ENCODE measurements at places on chromosomes 4 and X.

- DNase-seq = no peak
- no peaks in the 10 kb centered on the region for H3K27me3 ChIP-seq
- H3K27ac ChIP-seq = no peak overlapping the region
- H3K4me1 ChIP-seq = no peaks in the 10 kb centered on the region
- no peaks in the 10 kb centered on the region for H3K36me3 ChIP-seq
- H3K4me3 ChIP-seq = no peak overlapping the region
These were observed 125.7 kb downstream of the SH3KBP1 start for GRCh38 chrX:19761554-19762295.

DNA sequence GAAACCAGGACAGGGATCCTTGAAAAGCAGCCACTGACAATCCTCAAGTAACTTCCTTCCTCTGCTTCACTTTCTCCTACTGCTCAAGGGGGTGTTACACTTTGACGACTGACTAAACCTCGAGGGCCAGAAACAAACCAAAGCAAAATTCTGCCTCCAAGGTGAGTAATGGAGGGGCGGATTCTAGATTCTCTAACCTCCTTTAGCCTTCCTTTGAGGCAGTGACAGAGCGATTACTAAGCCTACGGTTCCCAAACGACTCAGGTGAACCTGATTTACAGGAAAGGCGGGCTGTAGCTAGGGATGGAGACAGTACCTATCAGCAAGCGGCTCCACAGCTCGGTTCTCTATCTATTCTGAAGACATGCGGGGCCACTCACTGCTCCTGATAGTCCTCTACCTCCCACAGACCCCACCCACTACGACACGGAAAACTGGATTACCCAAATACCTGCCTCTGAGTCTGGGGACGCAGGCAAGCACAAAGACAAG lies 487 bp downstream of the TBCK start:
- H3K27ac ChIP-seq = peak overlapping the region; percentile 89
- H3K27me3 ChIP-seq = no peaks in the 10 kb centered on the region
- peaks cover 25% of the 10 kb centered on the region for H3K4me1 ChIP-seq
- DNase-seq = no peak
- H3K36me3 ChIP-seq = no peaks in the 10 kb centered on the region

DNA sequence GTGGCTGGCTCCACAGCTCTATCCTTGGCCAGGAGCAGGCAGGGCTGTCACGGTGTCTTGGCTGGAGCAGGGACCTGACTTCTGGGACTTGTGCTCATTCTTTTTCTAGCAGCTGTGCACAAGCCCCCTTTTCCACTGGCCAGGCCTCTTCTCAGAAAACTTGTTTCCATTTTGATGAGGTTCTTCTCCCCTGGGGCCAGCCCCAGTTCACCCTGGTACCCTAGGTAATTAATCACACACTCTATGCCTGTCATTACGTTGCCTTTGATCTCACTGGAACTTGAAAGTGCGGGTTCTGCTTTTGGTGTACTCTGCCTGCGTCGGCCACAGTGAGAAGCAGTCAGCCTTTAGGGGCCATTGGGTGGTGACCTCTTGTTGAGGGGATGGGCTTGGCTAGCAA lies 26.6 kb downstream of the DRD5 start:
- H3K36me3 ChIP-seq = no peaks in the 10 kb centered on the region
- H3K27ac ChIP-seq = no peak overlapping the region
- no peak for DNase-seq
- no peak overlapping the region for H3K4me3 ChIP-seq

DNA sequence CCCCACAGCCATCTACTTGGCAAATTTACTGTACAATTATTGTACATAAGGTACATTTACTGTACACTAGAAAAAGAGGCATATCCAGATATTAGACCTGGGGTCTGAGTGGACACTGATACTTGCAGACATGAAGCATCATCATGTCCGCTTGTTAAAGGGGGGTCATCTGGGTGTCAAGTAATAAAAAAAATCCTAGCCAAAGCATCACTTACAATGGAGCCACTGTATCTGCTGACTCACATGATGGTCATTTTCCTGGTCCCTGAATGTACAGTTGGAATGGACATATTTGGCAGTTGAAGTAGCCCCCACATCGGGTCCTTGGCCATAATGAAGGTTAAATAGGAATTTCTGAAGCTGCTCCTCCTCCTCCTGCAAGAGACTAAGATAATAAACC lies 228.8 kb downstream of the THOC2 start:
- no peaks in the 10 kb centered on the region for H3K27me3 ChIP-seq
- H3K36me3 ChIP-seq = no peaks in the 10 kb centered on the region
- DNase-seq = no peak
- H3K4me1 ChIP-seq = no peaks in the 10 kb centered on the region
- no peak overlapping the region for H3K4me3 ChIP-seq
- no peak overlapping the region for H3K27ac ChIP-seq

DNA sequence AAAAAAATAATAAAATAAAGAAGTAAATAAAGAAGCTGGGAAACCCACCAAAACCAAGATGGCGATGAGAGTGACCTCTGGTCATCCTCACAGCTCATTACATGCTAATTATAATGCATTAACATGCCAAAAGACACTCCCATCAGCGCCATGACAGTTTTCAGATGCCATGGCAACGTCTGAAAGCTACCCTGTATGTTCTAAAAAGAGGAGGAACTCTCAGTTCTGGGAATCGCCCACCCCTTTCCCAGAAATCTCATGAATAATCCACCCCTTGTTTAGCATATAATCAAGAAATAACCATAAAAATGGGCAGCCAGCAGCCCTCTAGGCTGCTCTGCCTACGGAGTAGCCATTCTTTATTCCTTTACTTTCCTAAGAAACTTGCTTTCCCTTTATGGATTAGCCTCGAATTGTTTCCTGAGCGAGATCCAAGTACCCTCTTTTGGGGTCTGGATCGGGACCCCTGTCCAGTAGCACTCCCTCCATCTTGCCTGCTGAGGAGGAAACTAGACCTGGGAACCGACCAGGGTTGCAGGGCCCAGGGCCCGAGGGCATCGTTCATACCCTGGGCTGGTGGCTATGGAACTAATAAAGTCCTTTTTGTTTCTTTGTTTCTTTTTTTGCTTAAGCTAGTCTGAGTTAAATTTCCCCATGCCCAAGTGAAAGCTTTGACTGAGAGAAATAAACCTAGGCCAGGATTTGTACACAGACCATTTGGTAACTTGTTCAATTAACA lies 30.9 kb downstream of the HTT-AS start:
- no peak for DNase-seq
- H3K27me3 ChIP-seq = no peaks in the 10 kb centered on the region
- no peaks in the 10 kb centered on the region for H3K36me3 ChIP-seq
- no peak overlapping the region for H3K27ac ChIP-seq

DNA sequence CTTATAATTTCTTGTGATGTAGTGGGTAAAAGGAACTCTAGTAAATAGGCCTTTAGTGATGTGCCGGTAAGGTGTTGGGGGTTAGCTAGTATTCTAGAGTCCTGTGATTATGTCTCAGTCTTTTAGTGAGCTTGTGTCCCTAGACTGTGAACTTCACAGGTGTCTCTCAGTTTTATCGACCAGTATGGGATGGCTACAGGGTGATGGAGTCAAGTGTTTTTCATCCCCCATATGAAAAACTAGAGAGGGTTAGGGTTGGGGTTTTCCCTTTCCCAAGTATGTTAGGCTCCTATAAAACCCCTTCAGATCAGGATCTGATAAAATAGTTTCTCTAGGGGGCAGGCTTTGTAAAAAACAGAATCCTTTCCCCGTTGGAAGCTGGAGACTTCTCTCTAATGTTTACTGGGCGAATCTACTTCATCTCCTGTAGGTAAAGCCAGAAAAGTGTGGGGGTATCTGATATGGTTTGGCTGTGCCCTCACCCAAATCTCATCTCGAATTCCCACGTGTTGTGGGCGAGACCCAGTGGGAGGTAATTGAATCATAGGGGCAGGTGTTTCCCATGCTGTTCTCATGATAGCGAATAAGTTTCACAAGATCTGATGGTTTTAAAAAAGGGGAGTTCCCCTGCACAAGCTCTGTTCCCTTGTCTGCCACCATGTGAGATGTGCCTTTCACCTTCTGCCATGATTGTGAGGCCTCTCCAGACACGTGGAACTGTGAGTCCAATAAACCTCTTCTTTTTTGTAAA lies 120.8 kb downstream of the DTHD1 start:
- H3K4me1 ChIP-seq = no peaks in the 10 kb centered on the region
- H3K27me3 ChIP-seq = no peaks in the 10 kb centered on the region
- no peak for DNase-seq
- no peak overlapping the region for H3K4me3 ChIP-seq

GRCh38 chr4:7323872-7324650 lies 110.7 kb downstream of the PSAPL1 start:
- H3K27ac ChIP-seq = no peak overlapping the region
- no peak overlapping the region for H3K4me3 ChIP-seq
- no peaks in the 10 kb centered on the region for H3K27me3 ChIP-seq
- H3K36me3 ChIP-seq = no peaks in the 10 kb centered on the region

- H3K27me3 ChIP-seq = no peaks in the 10 kb centered on the region
- no peaks in the 10 kb centered on the region for H3K36me3 ChIP-seq
- no peak for DNase-seq
- no peak overlapping the region for H3K4me3 ChIP-seq
- no peaks in the 10 kb centered on the region for H3K4me1 ChIP-seq
These were observed 236.8 kb downstream of the ARHGAP10 start for GRCh38 chr4:147968641-147969040.

GRCh38 chr4:179927473-179927872 lies 2315.7 kb upstream of the TENM3 start:
- H3K4me3 ChIP-seq = no peak overlapping the region
- no peak for DNase-seq
- no peaks in the 10 kb centered on the region for H3K36me3 ChIP-seq
- H3K4me1 ChIP-seq = no peaks in the 10 kb centered on the region
- H3K27me3 ChIP-seq = no peaks in the 10 kb centered on the region
- H3K27ac ChIP-seq = no peak overlapping the region

- H3K27ac ChIP-seq = peak overlapping the region; percentile 99
- H3K4me3 ChIP-seq = peak overlapping the region; percentile 89
- no peaks in the 10 kb centered on the region for H3K27me3 ChIP-seq
- no peak for DNase-seq
- H3K36me3 ChIP-seq = no peaks in the 10 kb centered on the region
These were observed 1.3 kb downstream of the TMEM165 start for GRCh38 chr4:55397126-55397436.

GRCh38 chrX:119672426-119672825 lies 20.5 kb downstream of the SEPTIN6 start:
- no peaks in the 10 kb centered on the region for H3K36me3 ChIP-seq
- H3K4me1 ChIP-seq = no peaks in the 10 kb centered on the region
- no peaks in the 10 kb centered on the region for H3K27me3 ChIP-seq
- no peak overlapping the region for H3K27ac ChIP-seq

DNA sequence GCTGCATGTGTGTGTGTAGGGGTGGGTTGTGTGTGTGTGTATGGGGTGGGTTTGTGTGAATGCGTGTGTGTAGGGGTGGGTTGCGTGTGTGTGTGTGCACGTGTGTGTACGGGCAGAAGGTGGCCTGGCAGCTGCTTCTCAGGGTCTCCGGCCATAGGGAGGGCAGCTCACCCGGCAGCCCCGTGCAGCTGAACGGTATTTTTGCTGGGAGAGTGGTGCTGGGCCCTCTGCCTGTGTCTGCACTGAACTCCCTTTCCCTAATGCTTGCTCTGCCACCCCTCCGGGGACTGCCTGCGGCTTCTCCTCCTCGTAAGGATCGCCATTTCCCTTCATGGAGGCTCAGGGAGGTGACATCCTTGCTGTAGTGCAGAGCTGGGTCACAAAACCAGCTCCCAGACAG lies 30.2 kb downstream of the WFS1 start:
- H3K36me3 ChIP-seq = peaks cover 63% of the 10 kb centered on the region
- H3K4me3 ChIP-seq = no peak overlapping the region
- H3K27ac ChIP-seq = no peak overlapping the region
- no peak for DNase-seq

DNA sequence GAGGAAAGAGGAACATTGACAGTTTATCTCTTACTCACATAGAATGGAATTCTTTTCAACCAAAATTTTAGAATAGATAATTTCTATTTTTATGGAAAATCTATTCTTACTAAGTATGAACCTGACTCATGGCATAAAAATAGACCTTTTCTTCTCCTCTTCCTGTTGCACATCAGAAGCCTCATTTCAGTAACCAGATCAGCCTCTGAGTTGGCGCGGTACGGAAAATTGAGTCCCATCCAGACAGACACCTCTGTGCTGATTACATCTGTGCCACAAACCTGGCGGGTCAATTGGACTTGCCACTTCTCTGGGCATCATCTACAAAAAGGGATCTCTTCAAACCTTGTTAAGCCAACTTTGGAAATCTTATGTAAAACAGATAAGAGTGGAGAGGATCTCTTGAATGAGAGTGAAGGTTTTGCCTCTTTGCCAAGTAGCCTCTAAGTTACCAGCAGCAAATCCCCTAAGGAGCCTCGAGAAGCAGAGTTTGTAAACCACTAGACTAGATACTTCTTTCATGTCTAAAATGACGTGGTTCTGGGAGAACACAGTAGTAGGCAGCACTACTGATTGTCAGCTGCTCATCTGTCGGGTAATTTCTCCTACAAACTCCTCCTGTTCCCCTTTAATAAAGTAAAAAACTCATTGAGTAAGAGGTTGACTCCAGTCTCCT lies 37.4 kb downstream of the TENM3 start:
- no peak overlapping the region for H3K27ac ChIP-seq
- no peak overlapping the region for H3K4me3 ChIP-seq
- no peaks in the 10 kb centered on the region for H3K36me3 ChIP-seq
- no peaks in the 10 kb centered on the region for H3K27me3 ChIP-seq
- no peak for DNase-seq

- H3K27ac ChIP-seq = no peak overlapping the region
- H3K27me3 ChIP-seq = no peaks in the 10 kb centered on the region
- no peaks in the 10 kb centered on the region for H3K36me3 ChIP-seq
These were observed 161.3 kb upstream of the USP38 start for GRCh38 chr4:143023239-143023918.

DNA sequence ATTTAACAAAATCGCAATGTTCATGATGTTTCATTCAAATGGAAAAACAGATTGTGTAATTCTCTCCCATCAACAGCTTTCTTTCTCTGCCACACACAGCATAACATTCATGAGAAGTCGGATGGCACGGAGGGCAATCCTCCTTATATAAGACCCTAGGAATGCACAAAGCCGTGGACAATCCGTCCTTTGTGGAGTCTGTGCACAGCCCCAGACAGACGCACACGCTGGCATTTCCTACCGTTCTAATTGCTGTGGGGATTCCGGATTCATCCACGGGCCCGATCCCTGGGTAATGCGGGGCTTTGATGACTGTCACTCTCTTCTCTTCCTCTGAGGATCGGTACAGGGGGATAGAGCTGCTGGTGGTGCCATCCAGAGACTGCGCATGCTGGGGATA lies 121.9 kb upstream of the PDLIM3 start:
- H3K27me3 ChIP-seq = no peaks in the 10 kb centered on the region
- peaks cover 30% of the 10 kb centered on the region for H3K4me1 ChIP-seq
- DNase-seq = no peak
- peak overlapping the region; percentile 81 for H3K27ac ChIP-seq
- H3K36me3 ChIP-seq = peaks cover 33% of the 10 kb centered on the region

- no peak overlapping the region for H3K27ac ChIP-seq
- no peaks in the 10 kb centered on the region for H3K27me3 ChIP-seq
- H3K4me1 ChIP-seq = no peaks in the 10 kb centered on the region
- DNase-seq = no peak
These were observed 46.1 kb downstream of the SLIT2 start for GRCh38 chr4:20297783-20298182.

DNA sequence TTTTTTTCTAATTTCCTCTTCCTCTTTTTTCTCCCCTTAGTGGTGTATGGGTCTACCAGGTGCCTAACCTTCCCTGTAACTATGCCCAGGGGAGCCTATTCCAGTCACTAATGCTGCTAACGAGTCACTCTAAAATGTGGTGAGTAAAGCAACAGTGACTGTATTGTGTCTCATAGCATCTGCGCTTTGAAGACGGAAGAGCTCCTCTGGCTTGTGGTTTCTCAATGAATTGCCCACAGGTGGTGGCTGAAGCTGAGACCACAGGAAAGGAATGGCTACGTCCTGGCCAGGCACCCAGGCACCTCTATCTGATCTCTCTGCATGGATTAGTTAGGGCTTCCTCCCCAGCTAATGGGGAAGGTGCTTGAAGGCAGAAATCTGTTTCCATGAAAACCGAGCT lies 763.5 kb upstream of the FRG1 start:
- H3K36me3 ChIP-seq = no peaks in the 10 kb centered on the region
- no peak for DNase-seq
- H3K4me3 ChIP-seq = no peak overlapping the region
